ENCODE measurements at places on chromosomes 12 and 14.
A peak's percentile ranks its signal among the peaks of the same experiment; 100 is the strongest.

DNA sequence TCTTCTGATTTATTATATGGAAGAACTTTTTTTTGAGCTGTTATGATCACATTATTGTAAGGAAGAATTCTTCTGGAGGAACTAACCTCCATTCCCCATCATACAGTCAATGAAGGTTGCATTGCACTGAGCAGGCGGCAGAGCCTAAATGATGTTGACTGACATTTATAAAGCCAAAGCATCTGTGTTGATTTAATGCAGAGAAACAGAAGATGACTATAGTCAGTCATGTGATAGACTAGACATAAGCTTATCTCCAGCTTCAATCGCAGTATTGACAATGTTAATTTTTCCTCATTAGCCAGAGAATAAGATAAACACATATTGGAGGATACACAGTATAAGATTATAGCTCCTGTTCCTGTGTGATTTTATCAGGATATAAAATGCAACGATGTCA is 82.0 kb downstream of the PRICKLE1 start:
- DNase-seq: no peak

GRCh38 chr14:44889595-44890471 is 71.9 kb downstream of the KLHL28 start:
- DNase-seq: no peak

- DNase-seq: no peak
These were observed 36.5 kb downstream of the UBE3B start for GRCh38 chr12:109513977-109514376.

DNA sequence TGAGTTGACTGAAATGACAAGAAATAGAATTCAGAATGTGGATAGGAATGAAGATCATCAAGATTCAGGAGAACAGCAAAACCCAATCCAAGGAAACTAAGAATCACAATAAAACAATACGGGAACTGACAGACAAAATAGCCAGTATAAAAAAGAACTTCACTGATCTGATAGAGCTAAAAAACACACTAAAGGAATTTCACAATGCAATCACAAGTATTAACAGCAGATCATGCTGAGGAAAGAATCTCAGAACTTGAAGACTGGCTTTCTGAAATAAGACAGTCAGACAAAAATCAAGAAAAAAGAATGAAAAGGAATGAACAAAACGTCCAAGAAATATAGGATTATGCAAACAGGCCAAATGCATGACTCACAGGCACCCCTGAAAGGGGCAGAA is 15.3 kb upstream of the OR5AU1 start:
- DNase-seq: no peak

- DNase-seq: no peak
These were observed 114.2 kb downstream of the BRMS1L start for GRCh38 chr14:35940291-35940690.

DNA sequence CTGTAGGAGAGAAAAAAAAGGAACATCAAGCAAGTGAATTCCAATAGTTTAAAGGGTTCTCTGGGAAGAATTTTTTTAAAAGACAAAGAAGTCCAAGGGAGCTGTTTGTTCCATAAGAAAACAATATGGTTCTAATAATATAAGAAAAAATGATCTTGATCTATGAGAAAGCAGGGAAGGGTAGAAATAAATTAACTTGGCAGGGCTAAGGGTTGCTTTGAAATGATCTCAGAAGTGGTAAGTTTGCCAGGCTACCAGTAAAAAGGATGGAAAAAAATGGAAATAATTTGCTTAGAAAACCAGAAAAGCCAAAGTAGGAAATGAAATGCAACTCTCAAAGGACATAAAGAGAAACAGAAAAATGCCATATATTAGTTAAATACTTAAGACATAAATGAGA is 41.7 kb upstream of the EMP1 start:
- no peak for DNase-seq

DNA sequence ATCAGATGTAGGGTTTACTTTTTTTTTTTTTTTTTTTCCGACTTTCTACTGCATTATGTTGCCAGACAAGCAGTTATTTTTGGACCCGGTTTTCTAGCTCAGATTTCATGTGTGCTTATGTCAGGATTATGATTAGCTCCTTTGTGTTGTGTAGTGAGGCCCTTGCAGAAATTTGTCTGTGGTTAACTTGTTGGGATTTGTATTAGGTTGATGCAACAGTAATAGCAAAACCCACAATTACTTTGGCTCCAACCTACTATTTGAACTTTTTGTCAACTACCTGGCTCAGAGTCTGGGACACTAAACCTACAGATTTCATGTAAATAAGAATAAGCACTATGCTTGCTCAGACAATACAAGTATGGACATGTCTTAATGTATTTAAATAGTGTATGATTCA is 44.1 kb upstream of the KCNJ8 start:
- DNase-seq: no peak

GRCh38 chr12:57816001-57816854 is 2.3 kb downstream of the AVIL start:
- no peak for DNase-seq

GRCh38 chr12:5685935-5686334 is 254.0 kb downstream of the NTF3 start:
- no peak for DNase-seq

DNA sequence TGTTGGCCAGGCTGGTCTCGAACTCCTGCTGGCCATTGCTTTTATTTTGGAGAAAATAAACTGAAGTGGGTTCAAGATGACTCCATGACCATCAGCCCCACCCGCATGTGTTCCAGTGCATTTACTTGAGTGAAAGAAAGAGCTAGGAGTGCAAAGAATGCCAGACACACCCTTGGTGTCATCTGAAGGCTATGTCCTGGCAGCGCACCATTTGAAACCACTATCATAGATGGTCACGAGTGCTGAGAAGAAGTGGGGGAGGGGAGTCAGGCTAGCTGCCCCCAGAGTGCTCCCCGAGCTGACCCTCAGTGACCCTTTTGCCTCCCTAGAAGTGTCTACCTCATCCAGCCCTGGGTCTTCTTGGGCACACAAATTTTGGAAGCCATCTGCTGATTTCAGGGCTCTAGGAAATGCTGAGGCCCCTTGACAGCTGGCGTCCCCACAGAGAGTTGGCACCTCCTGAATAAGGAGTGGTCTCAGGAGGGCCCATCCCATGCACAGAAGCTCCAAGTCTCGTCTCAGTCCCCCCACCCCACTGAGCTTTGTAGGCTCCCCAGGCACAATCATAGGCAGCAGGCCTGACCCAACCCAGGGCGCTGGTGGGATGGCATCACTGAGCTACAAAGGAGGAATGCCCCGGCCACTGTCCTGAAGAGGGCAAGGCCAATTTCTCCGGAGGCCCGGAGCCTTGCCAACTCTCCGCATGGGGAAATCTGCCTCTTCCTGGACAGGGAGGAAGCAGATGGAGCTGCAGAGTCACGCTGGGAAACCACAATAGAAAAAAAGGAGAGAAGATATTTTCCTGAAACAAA is 28.0 kb downstream of the PXN start:
- DNase-seq: no peak

GRCh38 chr12:111389635-111390034 is 16.1 kb upstream of the SH2B3 start:
- no peak for DNase-seq

DNA sequence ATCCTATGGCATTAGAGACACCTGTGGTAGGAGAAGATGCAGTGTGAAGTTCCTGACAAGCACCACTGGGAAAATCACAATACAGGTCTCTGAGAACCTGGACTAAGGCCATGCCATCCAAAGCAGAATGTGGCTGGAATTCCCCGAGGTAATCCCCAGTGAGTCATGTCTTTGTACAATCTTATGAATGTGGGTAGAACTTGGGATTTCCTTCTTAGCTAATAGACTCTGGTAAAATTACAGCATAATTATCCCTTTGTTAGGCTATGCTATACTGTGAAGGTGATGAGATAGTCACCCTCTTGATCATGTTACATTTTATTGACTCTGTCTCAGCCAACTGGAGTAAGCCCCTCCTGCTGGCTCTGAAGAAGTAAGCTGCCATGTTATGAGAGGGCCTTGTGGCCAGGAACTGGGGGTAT is 224.3 kb upstream of the DCN start:
- DNase-seq: peak; percentile 45

DNA sequence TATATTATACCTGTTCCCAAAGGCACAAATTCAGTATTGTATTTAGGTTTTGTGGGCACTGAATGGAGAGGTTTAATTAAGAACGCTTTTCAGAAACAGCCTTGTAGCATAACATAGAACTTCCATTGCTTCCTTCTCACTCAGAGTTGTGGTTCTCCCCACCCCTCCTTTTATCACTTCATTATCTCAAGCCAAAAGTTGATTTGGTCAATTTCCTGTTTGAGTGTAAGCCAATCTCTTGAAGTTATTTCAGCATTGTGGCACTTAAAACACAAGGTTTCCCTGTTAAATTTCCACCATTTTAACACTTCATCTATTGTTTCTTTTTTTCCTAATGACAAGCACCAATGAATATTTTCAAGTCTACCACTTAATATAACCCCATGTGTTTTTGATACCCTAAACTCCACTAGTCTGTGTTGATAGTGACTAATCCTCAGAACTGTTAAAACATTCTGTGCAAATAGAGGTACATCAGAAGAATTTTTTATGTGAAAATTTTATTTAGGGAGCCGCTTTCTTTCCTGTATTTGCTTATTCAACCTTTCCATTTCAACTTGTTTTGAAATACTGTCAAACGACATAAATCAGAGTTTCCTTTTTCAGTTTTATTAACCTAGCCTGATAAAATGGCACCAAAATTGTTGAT is 340.1 kb downstream of the BCAT1 start:
- no peak for DNase-seq

GRCh38 chr12:2858334-2858733 is 1.5 kb upstream of the TEX52 start:
- DNase-seq: no peak

GRCh38 chr12:89228491-89228890 is 123.8 kb downstream of the DUSP6 start:
- no peak for DNase-seq

- DNase-seq: no peak
These were observed 11.1 kb downstream of the ARF3 start for GRCh38 chr12:48946205-48946604.

DNA sequence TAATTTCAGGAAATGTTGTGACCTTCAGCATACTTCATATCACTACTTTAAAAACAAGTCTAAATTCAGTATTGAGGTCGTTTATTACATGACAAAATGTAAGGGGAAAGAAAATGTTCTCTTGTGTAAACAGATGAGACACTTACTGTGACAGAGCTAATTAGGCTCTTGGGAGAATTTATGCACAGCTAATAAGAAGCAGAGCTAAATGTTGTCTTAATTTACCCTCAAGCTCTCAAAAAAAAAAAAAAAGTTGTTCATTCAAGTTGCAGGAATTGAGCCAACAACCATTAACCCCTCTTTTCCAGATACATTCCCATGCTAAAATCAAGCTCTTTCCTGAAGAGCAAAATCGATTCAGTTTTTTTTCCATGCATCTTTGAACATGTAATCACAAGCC is 1419.4 kb downstream of the FSCB start:
- DNase-seq: no peak

DNA sequence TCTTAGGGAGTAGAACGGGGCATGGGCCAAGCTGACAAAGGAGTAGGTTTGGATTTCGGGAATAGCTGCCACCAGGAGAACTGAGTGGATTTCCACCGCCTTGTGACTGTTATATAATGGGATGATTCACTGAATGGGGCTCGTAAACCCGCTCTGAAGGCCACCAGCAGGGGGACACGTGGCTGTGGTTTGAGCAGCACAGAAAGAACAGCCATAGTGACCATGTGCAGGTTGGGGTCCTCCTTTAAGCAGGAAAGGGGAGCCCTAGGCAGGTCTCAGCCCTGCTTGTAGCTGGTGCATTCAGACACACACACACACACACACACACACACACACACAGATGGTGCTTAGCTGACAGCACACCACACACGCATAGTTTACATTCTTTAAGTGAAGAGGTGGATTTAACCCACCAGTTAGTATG is 8.6 kb upstream of the ASB2 start:
- no peak for DNase-seq

GRCh38 chr14:41615011-41615595 is 8.4 kb downstream of the LRFN5 start:
- DNase-seq: no peak

DNA sequence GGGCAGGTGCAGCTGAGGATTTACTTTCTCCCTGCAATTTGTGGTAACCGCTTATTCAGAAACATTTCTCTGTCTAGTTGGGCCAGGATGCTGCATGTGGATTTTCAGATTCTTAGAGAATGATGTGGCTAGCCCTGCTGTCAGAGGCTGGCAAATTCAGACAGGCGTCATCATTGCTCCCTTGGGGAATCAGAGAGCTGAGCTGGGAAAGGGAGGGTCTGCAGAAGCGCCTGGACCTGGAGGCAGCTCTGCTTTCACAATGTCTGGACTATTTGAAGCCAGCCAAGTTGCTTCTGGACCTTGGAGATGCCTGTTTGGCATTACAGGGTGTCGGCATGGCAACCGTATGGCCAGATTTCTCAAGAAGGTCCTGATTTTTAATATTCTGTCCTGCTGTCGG is 3.4 kb downstream of the GALNT16 start:
- no peak for DNase-seq

All from glomerular endothelial cell (primary cell).